ENCODE measurements at places on chromosomes 6 and 20.
A peak's percentile ranks its signal among the peaks of the same experiment; 100 is the strongest.

GRCh38 chr20:50992733-50993457 lies 30.0 kb downstream of the KCNG1 start:
- DNase-seq: peak; percentile 88

GRCh38 chr6:165941249-165941775 lies 226.3 kb downstream of the TBXT start:
- DNase-seq: no peak

DNA sequence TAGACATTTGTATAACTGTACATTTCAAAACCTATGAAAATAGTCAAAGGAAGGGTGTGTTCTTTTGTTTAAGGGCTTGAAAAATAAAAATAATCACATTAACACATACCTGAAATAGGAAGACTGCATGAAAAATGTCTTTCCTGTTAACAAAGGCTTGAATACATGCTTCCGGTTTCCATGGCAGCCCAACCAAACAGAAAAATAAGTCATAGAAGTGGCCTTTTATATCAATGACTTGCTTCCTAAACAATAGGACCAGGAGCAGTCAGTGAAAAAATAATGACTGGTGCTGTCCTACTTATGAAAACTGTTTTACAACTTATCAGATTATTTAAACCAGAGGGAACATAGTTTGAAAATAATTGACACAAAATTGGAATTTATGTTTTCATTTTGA lies 412.6 kb upstream of the PLCB4 start:
- DNase-seq: no peak

GRCh38 chr6:113731541-113731940 lies 125.6 kb upstream of the MARCKS start:
- DNase-seq: no peak

- no peak for DNase-seq
Measured at GRCh38 chr6:22057962-22058361, 238.9 kb downstream of the PRL start.

DNA sequence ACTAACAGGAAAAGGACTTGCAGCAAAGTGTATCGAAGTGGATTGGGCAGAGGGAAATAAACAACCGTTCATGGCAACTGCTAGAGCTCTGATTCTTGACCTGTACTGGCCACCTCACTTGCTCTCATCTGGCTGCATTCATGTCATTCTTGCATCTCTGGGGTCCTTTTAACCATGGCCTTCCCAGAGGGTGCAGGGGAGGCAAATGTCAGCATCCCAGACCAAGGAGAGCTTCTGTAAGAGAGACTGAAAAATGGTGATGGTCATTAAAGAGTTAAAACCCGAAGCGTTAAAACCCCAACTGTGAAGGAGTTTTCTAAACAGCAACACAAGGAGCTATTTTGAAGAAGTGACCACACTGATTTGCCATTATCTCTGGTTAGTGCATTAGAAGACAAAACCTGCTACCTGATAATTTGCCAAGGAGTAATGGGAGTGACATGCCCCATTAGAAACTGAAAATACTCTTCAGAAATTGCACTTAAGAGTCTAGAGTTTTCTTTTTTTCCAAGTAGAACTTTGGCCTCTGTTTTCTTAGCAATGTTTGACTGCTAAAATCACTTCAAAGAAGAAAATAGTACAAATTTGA lies 62.4 kb downstream of the APCDD1L start:
- DNase-seq: peak; percentile 29

- no peak for DNase-seq
Measured at GRCh38 chr6:38218235-38218634, 398.7 kb downstream of the ZFAND3 start.

GRCh38 chr6:106426250-106426970 lies 65.9 kb downstream of the CRYBG1 start:
- no peak for DNase-seq

GRCh38 chr6:102773636-102774035 lies 1380.1 kb downstream of the GRIK2 start:
- no peak for DNase-seq

- DNase-seq: no peak
Measured at GRCh38 chr6:130771741-130772140, 55.5 kb upstream of the SMLR1 start.

GRCh38 chr6:166204852-166205650 lies 37.4 kb upstream of the TBXT start:
- no peak for DNase-seq

DNA sequence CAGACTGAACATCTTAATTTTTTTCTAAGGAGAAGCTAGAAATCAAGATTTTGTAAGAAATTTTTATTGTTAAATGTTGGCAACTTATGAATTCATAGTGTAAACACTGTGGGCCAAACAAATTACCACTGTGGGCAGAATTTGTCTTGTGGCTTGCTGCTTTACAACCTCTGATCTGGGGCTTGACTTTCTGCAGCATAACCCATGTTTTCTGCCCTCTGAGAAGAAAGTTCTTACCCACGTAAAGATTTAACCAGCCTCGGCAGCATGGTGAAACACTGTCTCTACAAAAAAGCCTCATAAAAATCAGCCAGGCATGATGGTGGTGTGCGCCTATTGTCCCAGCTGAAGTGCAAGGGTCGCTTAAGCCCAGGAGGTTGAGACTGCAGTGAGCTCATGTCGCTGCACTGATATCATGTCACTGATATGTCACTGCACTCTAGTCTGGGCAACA lies 12.9 kb downstream of the ITCH start:
- DNase-seq: peak; percentile 46

DNA sequence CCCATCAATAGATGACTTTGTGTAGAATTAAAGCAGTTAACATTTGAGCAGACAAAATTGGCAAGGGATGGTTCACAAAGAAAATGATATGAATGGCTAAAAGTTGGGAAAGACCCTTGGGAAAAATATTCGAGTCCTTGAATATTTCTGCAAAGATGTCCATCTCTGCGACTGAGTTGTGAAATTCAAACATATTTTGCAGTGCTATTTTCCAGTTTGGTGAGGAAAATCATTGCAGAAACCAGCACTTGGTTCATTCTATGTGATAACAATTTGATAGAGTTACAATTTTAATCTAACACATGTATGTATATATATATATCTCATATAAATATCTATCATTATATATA lies 6.1 kb upstream of the PRELID3B start:
- no peak for DNase-seq

DNA sequence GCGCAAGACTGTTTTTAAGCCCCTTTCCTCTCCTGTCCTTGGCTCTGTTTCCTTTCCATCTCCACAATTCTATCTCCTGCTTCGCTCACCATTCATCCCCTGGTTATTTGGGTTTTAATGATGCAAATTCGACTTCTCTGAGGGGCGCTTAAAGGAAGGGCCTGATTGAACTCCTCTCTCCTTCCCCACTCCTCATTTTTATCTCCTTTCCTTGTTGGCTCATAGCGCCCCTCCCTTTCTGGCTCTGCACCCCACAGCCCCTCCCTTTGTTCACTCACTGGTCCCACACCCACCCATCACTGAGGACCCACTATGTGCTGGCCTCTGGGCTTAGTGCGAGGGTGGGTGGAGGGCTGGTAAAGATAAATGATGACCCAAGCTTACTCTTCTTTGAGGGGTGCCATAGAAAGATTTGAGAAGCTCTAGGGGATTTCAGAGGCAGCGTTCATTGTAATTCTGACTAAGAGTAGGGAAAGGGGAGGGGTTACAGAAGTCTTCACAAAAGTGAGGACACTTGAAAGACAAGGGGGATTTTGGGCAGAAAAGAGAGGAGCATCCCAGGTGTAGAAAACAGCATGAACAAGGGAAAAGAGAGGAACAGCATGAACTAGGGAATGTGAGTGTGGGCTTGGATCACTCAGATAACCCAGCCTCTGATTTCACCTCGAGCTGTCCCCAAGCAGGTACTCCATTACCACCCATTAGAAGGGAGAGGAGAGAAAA lies 507.8 kb downstream of the CD83 start:
- DNase-seq: no peak

- DNase-seq: no peak
Measured at GRCh38 chr6:117615750-117616390, 13.6 kb upstream of the GOPC start.

GRCh38 chr6:153044295-153044694 lies 41.8 kb upstream of the MTRF1L start:
- DNase-seq: no peak

DNA sequence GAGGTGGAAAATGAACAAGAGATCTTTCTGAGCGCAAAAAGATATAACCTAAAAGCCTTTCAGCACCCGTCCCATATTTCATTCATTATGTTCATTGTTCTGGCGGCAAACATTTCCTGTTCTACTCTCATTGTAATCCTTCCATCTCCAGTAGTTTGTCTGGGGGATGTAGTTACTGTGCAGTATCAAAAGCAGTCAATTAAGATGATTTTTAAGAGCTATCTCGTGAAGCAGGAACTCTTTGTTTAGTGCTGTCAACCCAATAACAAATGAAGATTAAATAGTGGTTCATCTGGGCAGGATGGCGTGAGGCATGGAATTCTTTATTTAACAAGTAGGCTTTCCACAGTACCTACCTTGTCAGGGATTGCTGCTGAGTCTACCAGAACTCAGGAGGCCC lies 876.7 kb downstream of the HACE1 start:
- DNase-seq: no peak

GRCh38 chr6:86609549-86610388 lies 327.6 kb upstream of the HTR1E start:
- peak; percentile 58 for DNase-seq

GRCh38 chr20:59526242-59527225 lies 77.8 kb upstream of the PHACTR3 start:
- peak; percentile 34 for DNase-seq

DNA sequence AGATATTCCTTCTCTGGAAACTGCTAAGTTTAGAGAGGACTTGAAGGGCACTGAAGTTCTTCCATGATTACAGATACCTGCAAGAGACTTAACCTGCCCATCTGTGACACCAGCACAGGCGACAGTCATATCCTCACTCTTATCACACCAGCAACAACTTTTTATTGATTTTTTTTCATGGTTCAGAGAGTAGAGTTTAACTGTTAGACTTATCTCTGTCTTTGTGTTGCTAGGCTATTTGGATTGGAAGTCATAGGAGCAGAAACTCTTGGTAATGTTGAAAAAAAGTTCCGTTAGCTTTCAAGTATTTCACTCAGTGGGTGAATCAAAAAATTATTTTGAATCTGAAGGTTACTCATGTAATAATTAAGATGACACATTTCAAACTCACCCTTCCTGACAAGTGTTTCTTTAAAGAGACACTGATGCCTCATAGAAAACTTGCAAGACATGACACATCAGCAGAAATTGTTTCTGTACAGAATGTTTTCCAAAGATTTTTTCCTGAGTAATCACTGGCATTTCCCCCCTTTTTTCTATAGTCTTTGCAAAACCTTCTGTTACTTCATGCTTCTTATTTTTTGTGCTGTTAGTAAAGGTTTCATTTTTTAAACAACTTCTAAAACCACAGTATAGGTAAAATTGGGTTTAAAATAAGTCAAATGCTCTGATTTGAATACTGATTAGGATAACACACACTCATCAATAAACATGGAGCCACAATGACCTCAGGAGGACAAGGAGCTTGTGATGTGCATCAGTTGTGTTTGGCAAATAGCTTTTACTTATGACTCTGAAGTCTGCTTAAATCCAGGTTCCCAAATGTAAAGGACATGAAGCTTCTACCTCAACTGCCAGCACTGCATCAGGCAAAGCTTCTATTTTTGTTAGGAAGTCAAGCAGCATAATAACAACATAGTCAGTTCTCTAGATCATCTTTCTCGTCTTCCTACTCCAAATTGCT lies 252.9 kb upstream of the MAN1A1 start:
- DNase-seq: no peak

DNA sequence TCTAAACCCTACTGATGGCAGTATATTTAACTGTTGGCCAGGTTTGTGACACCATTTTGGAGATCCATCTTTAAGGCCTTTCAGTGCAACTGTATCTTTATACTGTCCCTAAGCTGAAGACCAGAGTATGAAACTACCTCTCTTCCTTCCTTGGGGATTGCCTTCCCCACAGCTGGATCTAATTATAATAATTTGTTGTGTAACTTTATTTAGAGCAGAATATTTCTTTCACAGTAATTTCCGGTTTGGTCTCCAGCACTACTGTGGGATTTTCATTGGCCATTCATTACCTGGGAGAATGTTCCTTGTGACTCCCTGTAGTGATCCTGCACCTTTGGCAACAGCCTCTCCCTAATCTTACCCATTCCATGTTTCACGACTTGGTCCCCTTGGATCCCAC lies 75.2 kb downstream of the AKAP7 start:
- no peak for DNase-seq

DNA sequence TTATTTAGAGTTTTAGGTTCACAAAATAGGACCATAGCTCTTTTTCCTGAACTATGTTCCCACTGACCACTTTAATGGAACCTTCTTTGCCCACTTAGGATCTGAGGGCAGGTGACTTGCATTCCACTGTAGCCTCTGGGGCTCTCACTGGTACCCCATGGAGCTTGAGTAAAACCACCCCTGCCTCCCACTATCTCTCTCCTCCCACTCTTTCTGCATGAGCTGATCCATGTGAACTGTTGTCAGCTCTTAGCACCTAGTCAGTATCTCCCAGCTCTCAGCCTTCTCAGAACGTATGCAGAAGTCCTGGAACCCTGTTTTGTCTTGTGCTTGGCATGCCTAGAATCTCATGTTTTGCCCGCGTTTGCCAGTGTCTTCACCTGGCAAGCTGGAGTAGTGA lies 200.6 kb upstream of the SNX9 start:
- no peak for DNase-seq

DNA sequence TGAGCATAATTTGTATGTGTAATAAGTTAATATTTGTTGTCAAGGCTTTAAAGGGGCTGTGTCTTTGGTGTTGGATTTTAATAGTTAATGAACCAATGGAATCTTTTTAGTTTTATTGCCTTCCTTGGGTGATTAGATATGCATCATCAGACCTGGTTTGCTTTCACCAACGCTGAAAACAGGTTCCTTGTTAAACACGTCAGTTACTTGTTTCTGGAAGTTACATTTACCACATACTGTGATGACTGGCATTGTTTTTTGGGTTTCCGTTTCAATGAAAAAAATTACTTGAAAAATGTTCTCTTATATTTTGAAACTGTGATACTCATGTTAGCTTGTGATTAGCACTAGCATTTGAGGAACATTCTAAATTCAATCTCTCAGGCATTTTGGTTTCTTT lies 58.6 kb upstream of the RNF144B start:
- no peak for DNase-seq

DNA sequence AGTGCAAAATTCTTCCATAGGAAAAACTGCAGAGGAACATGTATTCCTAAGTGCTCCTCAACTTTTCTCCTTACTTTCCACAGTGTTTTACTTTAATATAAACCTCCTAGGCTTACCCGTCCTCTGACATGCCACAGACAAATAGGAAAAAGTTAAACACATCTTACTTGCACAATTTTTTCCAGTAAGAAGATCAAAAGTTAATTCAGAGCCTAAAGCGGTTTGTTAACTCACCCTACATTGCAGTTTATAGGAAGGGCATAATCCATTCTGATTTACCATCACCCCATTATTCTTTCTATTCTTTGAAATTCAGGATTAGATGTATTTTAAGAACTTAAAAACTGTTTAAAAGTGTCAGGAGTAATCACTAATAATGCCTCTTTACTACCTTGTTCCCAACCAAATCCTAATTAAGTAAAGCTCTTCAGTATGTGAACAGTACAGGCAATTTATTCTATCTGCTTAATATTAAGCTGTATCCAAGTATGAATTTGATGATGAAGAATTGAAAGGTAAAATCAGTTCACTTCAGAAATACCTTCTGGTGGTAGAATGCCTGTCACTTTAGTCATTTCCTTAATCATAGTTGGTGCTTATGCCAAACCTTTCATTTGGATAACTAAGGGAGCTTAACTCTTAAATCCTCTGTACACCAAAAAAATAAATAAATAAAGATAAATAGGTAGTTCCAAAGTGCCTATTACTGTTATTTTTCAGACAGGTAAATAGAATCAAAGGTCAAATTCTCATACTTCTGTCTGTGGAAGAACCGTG lies 292.0 kb downstream of the ALDH8A1 start:
- no peak for DNase-seq

Measured in Caco-2 (cell line).